ENCODE measurements at places on chromosomes 16 and 17.
A peak's percentile ranks its signal among the peaks of the same experiment; 100 is the strongest.

GRCh38 chr16:1050516-1050915 lies 22.0 kb upstream of the SSTR5 start:
- no peak for DNase-seq

DNA sequence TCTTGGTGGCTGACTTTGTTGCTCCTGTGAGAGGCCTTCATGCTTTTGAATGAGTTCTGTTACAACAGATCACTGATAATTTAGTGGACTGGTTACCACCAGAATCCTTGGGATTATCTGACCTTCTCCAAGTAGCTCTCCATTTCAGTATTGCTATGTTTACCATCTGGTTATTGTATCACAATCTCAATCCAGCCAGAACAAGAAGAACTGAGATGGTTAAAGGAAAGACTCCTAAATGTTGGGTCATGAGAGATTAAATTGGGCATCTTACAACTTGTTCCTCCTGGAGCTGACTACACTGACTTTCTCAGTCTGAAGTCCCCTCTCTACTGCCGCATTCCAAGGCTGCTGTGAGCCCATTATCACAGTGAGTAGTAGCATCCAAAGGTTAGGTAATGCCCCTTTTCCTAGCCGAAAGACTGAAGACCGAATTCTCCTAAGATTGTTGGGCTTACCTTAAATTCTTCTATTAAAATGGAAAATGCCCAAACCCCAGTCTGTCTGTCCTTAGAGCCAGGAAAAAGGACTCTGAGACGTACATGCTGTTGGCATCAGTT lies 181.7 kb upstream of the TBX2 start:
- DNase-seq, result no peak

DNA sequence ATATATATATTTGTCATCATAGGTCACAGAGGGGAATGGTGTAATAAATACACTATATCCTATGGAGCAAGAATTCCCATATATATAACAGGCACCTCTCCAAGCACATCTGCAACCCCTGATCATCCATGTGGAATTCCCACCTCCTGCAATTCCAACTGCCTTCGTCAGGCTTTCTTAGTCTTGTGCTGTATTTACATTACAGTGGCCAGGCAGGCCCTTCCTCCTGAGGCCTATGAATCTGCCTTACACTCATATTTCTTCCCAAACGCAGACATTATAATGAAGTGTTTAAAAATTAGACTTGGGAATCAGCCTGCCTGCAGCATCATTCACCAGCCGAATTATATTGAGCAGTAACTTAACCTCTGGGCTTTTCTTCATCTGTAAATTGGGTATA lies 19.3 kb upstream of the DNAH9 start:
- DNase-seq, result no peak

DNA sequence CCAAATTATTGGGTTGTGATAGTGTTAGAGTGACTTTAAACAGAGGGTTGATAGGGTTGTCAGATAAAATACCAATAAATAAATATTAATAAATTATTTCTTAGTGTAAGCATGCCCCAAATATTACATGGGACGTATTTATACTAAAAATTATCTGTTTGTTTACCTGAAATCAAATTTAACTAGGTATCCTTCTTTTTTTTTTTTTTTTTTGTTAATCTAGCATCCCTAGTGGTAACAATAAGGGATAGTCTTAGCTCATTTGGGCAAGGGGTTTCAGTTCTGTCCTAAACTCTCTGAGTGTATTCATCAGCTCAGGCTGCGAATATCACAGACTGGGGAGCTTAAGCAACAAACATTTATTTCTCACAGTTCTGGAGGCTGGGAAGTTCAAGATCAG lies 1.3 kb downstream of the CLEC19A start:
- DNase-seq, result no peak

GRCh38 chr16:81526199-81526598 lies 81.6 kb downstream of the CMIP start:
- no peak for DNase-seq

DNA sequence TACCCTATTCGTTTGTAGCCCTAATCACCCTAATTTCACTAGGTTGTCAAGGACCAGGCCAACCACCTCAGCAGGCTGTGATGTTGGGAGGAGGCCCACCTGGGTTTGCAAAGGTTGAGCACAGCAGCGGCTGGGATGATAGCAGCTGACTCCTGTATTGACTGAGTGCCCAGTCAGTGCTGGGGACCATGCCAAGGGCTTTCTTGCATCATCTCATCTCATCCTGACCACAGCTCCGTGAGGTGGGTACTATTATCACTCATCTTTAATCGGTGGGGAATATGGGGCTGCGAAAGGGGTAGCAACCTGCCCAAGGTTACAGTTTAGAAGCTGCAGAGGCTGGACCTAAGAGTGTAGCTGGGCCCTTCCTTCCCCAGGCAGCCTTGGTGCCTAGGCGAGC lies 11.7 kb downstream of the ATPAF2 start:
- no peak for DNase-seq

- DNase-seq, result no peak
These were observed 145.2 kb downstream of the KCNJ2 start for GRCh38 chr17:70314506-70314905.

DNA sequence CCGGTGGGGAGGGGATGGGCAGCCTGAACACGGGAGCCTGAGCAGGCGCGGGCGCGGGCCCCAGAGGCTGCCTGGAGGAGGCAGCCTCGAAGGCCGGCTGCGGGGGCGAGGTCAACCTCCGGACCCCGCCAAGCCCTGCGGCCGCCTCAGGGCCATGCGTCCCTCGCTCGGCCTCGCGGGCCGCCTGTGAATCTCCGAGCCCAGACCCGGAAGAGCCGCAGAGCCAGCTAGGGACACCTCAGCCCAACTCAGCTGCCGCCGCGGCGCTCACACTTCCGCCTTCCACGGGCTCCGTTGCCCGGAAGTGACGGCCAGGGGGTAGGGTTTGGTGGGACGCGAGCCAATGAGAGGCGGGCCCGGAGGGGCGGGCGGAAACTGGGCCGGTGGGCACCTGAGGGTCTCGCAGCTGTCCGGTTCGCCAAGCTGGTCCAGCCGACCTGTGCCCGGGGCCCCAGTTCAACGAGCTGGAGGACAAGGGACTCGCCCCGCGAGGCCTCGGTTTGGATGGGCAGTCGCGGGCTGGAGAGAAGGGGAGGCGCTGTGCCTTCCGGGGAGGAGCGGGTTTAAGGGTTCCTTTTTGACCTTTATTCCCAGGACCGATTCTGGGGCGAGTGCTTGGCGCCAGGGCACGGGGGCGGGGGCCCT lies at the start of gene SLC38A10:
TSS of gene SLC38A10 (minus strand) at position 277 of the 645 bp plus-strand sequence. CDS start 386 bp downstream, outside the sequence.
- DNase-seq, result peak; percentile 84

- no peak for DNase-seq
These were observed 18.3 kb upstream of the RASD1 start for GRCh38 chr17:17514361-17514992.

GRCh38 chr17:8029121-8029520 lies 9.7 kb upstream of the ALOX15B start:
- no peak for DNase-seq

DNA sequence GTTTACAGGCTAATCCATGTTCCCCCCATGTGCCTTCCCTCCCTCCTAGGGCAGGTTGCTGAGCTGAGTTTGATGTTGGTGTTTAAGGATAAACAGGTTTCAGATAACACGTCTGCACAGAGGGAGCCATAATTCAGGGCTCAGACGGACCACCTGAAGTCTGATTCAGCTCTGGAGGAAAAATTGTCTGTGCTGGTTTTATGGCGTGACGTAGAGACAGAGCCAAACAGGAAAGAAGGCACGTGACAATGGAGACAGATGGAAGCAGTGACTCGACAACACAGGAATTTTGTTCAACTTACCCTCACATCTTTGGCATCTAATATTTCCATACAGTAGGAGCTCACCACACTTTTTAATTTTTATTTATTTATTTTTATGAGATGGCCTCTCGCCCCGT lies 10.7 kb upstream of the USP10 start:
- peak; percentile 99 for DNase-seq

DNA sequence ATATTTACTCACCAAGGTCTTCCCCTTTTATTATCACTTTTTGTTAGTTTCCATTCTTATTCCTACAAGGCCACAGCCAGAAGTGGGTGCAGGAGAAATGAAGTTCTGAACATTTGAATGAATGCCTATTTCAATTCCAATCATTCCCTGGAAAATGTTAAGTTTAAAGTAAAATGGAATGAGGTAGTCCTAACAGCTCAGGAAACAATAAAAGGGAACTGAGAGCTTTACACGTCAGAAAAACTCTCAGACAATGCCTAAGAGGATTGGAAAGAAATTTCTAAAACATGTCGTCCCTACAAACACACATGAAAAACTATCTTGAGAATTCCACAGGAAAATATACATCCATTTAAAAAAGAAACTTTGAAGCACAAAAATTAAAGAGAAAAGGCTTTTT lies 238.8 kb downstream of the STX8 start:
- no peak for DNase-seq

GRCh38 chr16:3094289-3095027 lies 4.6 kb downstream of the ZSCAN10 start:
- DNase-seq, result peak; percentile 25

DNA sequence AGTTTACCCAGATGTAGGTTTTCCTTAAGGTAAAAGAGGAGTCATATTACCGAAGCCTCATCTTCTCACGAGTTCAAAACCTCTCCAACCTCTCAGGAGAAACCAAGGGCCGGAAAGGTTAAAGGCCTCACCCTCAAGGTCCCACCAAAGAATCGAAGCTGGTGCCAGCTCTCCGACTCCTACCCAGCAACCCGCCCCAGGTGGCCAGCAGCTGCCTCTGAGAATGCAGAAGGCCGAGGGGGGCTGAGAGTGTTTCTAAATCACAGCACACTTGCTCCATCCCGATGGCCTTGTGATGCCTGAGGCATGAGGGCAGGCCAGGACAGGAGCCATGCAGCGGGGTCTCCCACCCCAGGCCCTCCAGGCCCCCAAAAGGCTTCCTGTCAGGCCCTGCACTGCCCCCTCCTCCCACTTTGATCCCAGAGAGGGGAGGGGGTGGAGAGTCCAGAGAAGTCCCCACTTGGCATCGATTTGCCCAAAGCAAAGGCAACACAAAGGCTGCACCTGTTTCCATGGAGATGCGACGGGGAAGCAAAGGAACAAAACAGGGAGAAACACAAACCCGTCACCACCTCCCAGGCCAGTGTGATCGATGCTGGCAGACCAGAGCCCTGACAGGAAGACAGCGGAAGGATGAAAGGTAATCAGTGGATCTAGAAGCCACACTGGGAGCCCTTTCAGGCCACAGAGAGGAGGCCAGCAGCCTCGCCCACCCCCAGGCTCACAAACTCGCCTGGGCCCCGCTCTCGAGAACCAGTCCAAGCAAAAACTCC lies 39.0 kb downstream of the CUEDC1 start:
- DNase-seq, result no peak

DNA sequence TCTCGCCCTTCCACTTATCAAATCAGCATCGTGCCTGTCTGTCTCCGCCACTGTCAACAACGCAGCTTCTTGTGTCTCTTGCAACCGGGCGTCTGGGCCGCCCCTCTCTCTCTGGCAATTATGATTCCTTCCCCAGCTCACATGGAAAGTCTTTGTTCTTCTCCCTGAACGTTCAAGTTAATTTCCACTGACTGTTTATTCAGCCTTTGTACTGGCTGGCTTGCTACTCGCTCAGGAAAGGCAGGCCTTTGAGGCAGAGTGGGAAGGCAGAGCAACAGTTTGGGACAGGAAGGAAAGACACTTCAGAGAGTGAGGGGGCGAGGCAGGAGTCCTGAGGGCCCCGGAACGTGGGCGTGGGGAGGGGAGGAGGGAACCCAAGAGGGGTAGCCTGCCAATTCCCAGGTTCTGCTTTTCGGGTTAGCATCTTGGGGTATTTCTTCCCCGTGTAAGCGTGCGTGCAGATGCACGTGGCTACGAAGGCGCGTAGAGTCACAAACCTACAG lies 50.8 kb downstream of the AKAP1 start:
- no peak for DNase-seq

GRCh38 chr16:3797904-3798811 lies 80.8 kb upstream of the TRAP1 start:
- DNase-seq, result no peak

DNA sequence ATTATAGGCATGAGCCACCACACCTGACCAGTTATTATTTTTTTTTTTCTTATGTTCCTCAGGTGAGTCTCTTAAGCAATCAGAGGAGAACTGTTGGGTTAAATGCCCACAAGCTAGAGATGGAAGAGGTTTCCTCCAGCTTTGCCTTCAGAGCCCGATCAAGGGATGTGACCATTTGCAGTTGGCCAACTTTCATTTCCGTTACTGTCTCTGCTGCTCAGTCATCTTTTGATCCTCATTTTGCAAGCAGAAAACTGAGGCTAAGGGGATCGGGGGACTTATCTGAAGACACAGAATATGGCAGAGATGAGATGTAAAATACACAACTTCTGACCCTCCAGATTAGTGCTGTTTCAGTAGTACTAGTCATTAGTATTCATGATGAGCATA lies 188.8 kb downstream of the RAB11FIP4 start:
- no peak for DNase-seq

GRCh38 chr17:46764709-46765401 lies 53.6 kb downstream of the WNT3 start:
- DNase-seq, result peak; percentile 72

DNA sequence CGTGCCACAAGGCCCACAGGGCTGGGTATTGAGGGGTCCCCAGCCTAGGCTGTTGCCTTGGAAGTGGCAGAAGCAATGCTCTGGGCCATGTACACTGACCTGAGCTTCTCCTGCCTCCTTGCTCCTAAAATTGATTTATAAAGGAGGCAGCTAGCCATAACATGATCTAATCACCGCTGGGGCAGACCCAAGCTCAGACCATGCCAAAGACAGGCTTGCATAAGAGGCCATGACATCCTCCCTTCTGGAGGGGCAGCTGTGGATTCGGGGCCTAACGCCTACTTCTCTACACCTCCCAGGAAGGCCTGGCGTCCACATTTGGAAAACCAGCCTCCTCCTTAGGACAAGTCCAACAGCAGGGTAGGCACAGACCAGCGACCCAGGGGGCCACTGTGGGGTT lies 12.3 kb downstream of the HSD11B2 start:
- no peak for DNase-seq

GRCh38 chr17:28849281-28849680 lies 5.5 kb upstream of the ERAL1 start:
- no peak for DNase-seq

- DNase-seq, result peak; percentile 54
These were observed 74.1 kb downstream of the SNX11 start for GRCh38 chr17:48181653-48182052.

- no peak for DNase-seq
These were observed 36.2 kb upstream of the CLEC3A start for GRCh38 chr16:77986011-77986740.

DNA sequence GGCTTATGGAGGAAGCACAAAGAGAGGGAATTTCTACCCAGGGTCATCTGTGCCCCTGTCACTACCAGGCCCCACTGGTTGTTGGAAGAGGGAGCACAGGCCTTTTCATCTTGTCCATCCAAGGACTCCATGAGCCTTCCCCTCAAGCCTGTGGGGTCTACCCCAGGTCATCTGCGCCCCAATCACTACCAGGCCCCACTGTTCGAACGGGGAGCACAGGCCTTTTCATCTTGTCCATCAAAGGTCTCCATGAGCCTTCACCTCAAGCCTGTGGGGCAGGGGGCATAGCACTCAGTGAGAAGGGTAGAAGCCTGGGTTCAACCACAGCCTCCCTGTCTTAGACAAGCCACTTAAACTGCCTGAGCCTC lies 101.5 kb upstream of the CDH5 start:
- no peak for DNase-seq

GRCh38 chr16:13289515-13289914 lies 388.1 kb downstream of the SHISA9 start:
- no peak for DNase-seq

Measured in HCEC 1CT (cell line).